ENCODE measurements at places on chromosomes 7 and 10. TPM values are rescaled to one million over a fixed set of nuclear protein-coding genes. Genes with fewer than 3 reads are reported as not detected.

GRCh38 chr7:91864070-91864469 lies 16.4 kb downstream of the MTERF1 start:
- no peak for DNase-seq

DNA sequence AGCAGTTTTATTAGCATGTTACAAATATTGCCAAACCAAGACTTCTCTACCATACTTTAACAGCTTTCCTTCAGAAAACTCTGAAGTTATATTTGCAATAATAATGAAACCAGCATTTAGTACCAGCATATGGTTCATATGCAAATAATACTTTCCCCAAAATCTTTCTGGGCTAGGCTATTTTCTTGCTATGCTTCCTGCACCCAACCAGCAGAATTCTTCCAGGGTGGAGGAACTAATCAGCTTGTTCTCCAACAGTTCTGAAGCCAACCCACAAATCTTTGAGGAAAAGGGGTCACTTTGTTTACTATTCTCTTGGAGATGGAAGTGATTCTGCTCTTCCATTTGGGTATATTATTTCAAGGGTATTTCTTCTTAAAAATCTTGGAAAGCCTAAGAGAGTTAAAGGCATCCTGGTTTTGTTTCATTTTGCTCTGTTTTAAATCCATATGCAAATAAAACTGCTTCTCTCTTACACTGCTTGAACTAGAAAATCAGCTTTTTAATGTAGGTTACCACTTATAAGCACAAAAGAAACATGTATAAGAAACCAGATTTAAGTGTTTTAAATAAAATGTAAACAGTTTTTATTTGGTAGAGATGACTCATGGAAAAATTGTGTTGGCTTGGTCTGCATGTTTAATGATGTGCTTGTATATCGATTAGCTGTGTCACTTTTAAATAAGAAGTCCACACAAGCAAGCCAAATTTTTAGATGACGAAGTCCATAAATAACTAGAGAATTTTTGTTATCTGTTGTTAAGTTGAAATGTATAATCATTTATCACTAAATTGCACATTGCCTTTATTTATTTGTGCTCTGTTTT lies 103.7 kb downstream of the HECTD2 start:
- DNase-seq, result peak; percentile 16

Gene MNX1
- polyA plus RNA-seq, result 1.1 TPM

- no peak for DNase-seq
These were observed 114.6 kb upstream of the BMPER start for GRCh38 chr7:33790746-33791145.

GRCh38 chr7:55953707-55954475 lies 2.2 kb downstream of the MRPS17 start:
- no peak for DNase-seq

Gene C10orf62
- not detected for polyA plus RNA-seq

DNA sequence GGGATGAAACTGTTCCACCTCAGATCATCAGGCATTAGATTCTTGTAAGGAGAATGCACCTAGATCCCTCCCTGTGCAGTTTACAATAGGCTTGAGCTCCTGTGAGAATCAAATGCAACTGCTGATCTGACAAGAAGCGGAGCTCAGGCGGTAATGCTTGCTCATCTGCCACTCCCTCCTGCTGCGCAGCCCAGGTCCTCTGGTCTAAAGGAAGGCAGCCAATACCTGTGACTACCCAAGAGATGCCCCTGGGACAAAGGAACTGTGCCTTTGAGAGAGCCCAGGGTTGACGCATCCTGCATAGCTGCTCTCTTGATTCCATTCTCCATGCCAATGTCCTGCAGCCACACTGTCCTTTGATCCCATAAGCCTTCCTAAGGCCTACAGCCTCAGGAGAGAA lies 73.1 kb downstream of the ADCYAP1R1 start:
- DNase-seq, result no peak

Gene DENND10
- polyA plus RNA-seq, result 13.3 TPM

DNA sequence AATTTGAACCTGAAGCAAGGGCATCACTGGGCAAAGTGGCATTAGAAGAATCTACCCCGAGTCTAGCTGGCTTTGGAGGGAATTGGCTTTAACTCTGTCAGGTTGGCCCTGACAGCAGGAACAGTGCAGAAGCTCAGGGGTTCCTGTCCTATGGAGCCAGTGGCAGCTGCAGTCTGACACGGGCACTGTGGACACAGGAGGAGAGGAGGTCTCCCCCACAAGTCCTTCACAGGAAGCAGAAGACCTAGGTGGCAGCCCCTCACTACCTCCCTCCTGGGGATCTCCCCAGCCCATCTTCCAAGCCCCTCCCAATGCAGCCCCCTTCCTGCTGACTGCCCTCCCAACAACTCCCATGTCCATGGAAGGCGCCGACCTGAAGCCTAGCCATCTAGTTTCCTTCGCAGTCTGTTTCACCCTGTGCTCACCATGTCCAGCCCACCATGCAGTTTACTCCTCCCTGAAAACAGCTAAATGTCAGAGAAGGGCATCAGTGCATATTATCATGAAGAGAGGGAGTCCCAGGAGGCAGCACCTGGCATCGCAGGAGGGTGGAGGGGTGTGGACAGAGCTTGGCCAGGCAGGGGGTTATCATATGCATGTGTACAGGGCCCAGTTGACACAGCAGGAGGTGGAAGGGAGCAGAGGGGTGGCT lies 17.9 kb upstream of the GDF10 start:
- no peak for DNase-seq

DNA sequence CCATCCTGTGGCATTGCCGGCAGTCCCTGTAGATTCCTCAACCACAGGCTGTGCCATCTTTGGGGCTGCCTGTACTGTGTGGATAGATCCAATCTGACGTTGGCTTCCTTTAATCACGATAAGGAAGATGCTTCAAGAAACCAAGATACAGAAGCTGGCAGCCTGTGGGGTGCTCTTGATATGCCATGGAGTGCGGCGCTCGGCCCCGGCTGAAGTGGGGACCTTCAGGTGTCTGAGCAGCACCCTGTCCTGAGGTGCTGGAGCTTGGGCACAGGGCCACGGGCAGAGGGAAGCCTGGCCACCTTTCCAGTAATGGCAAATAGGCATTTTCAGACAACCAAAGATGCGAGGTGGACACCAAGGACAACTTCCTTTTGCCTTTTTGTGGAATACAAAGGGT lies 139.5 kb downstream of the ACTR3B start:
- DNase-seq, result no peak

Gene PLXNA4
- 0.98 TPM for polyA plus RNA-seq

- peak; percentile 85 for DNase-seq
These were observed 26.0 kb upstream of the ITGA8 start for GRCh38 chr10:15745751-15746150.

DNA sequence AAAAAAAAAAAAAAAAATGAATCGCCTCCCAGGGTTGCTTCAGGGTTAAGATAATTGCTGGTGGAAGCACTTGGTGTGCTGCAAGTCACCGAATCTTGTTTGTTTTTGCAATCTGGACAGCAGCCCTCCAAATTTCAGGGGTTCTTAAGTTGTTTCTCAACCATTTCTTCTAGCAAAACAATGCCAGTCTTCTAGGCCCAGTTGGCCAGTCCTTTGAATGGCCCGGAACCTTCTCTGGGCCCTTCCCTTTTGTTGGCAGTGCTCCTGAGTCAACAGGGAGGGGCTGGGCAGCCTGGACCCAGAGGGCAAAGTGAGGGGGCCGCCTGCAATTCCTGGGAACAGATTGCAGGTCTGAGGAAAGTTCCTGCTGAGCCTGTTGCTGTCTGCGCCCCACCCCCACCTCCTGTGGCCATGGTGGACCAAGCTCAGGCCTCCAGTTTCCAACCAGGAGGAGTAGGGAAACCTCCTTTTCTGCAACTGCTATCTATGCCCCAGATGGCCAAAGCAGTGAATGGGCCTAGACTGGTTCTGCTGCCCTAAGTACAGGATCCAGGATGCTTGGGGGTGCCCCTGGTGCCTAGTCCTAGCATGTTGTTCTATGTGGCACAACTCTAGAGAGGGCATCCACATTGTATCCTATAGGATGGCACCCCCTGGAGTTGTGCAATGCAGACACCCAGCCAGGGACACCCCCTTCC lies 31.4 kb upstream of the PDCD4 start:
- peak; percentile 86 for DNase-seq

Gene PPP1R3C
- 21.1 TPM for polyA plus RNA-seq

Gene PMPCB
- 57.4 TPM for polyA plus RNA-seq

All from stomach (tissue), 19 donors.